ENCODE measurements at places on chromosomes 4 and X. TPM values are rescaled to one million over a fixed set of nuclear protein-coding genes. Genes with fewer than 3 reads are reported as not detected.

Gene TCEAL6
- total RNA-seq: 0.83 TPM

Gene ASB9
- total RNA-seq: 2.7 TPM

Gene SUPT20HL2
- not detected for total RNA-seq

Gene CT45A5
- total RNA-seq: not detected

Gene NDNF
- total RNA-seq: 11.6 TPM

- no peaks in the 10 kb centered on the region for H3K4me1 ChIP-seq
- DNase-seq: no peak
- no peak overlapping the region for H3K4me3 ChIP-seq
- no peaks in the 10 kb centered on the region for H3K36me3 ChIP-seq
- no peaks in the 10 kb centered on the region for H3K27me3 ChIP-seq
- H3K27ac ChIP-seq: no peak overlapping the region
Measured at GRCh38 chr4:138407329-138407728, 165.2 kb upstream of the SLC7A11 start.

DNA sequence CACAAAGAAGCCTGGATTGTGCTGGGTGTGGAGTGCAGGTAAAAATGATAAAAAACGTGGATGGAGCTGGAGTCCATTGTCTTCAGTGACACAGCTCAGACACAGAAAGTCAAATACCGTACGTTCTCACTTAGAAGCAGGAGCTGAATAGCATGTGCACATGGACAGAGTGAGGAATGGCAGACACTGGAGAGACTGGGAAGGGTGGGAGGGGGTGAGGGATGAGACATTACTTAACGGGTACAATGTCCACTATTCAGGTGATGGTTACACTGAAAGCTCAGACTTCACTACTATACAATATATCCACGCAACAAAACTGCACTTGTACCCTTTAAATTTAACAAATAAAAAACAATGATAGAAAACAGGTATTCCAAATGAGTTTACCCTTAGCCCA is 18.1 kb upstream of the IRAK1 start:
- no peak for DNase-seq
- no peak overlapping the region for H3K27ac ChIP-seq

DNA sequence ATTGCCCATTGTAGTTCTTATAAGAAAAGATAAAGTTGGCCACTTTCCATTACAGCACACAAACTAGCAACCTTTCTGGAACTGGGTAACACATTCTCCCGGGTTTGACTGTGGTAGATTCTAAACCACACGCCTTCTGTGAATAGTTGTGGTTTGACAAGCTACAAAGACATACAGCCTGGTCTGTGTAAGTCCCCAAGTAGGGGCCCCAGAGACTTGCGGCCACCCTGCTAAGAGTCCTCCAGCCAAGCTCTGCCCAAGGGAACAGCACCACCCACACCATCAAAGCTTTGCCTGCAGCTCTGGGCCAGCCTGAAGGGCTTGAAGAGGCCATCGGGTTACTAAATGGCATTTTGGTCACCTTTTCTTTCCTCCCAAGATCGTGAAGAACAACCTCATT is 203.4 kb downstream of the MAML3 start:
- H3K4me3 ChIP-seq: no peak overlapping the region
- no peaks in the 10 kb centered on the region for H3K36me3 ChIP-seq
- no peak overlapping the region for H3K27ac ChIP-seq
- DNase-seq: no peak

DNA sequence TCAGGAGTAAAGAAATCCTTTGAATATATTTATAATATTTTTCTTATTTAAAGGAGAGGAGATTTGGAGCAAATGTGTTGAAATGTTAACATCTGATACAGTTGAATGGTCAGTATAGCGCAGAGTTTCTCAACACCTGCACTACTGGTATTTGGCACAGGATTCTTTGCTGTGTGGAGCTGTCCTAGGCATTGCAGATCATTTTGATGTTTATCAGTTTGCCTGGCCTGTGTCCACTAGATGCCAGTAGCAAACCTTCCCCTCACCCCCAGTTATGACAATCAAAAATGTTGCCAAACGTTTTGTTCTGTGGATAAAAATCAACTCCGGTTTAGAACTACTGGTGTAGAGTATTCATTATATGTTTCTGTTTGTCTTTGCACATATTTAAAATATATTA is 765.3 kb upstream of the SLIT2 start:
- H3K4me1 ChIP-seq: no peaks in the 10 kb centered on the region
- DNase-seq: no peak
- no peaks in the 10 kb centered on the region for H3K27me3 ChIP-seq
- no peaks in the 10 kb centered on the region for H3K36me3 ChIP-seq
- no peak overlapping the region for H3K4me3 ChIP-seq

- H3K36me3 ChIP-seq: no peaks in the 10 kb centered on the region
- no peak overlapping the region for H3K27ac ChIP-seq
- DNase-seq: no peak
Measured at GRCh38 chr4:64829749-64830148, 420.5 kb upstream of the TECRL start.

DNA sequence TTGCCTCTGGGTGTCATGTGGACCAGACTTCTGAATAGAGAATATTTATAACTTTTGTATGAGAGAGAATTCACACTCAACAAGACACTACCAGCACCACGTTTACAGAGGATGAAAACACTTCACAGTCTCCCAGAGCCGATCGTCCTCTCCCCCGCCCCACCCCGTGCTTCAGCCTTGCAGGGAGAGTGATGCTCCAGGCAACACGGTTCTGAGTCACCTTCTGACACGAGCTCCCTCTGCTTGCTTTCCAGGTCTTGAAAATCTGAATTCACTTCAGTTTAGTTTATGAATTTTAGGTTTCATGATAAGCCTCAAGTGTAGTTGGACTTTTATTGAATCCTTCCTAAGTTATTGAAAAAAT is 59.8 kb downstream of the CPLX1 start:
- no peaks in the 10 kb centered on the region for H3K27me3 ChIP-seq
- H3K4me1 ChIP-seq: peaks cover 7% of the 10 kb centered on the region
- H3K27ac ChIP-seq: no peak overlapping the region
- DNase-seq: no peak
- peaks cover 12% of the 10 kb centered on the region for H3K36me3 ChIP-seq

GRCh38 chr4:3160438-3160837 is 86.0 kb downstream of the HTT start:
- H3K27ac ChIP-seq: no peak overlapping the region
- no peaks in the 10 kb centered on the region for H3K4me1 ChIP-seq
- DNase-seq: no peak
- H3K36me3 ChIP-seq: peaks cover 53% of the 10 kb centered on the region
- no peaks in the 10 kb centered on the region for H3K27me3 ChIP-seq
- H3K4me3 ChIP-seq: no peak overlapping the region

DNA sequence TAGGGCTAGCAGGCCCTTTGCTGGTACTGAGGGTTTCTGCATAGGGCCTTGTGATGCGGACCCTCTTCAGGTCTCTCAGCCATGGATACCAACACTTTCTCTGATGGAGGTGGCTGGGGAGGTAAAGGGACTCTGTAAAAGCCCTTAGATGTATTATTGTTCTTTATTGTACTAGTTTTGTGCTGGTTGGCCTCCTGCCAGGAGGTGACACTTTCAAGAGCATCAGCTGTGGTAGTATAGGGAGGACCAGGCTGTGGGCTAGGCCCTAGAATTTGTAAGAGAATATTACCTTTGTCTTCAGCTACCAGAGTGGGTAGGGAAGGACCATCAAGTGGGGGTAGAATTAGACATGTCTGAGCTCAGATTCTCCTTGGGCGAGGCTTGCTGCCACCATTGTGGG is 936.3 kb downstream of the CENPC start:
- DNase-seq: peak; percentile 85
- H3K36me3 ChIP-seq: no peaks in the 10 kb centered on the region
- no peak overlapping the region for H3K4me3 ChIP-seq
- no peaks in the 10 kb centered on the region for H3K27me3 ChIP-seq
- H3K4me1 ChIP-seq: no peaks in the 10 kb centered on the region

- no peak for DNase-seq
- no peak overlapping the region for H3K27ac ChIP-seq
- no peaks in the 10 kb centered on the region for H3K27me3 ChIP-seq
- no peaks in the 10 kb centered on the region for H3K36me3 ChIP-seq
- no peak overlapping the region for H3K4me3 ChIP-seq
Measured at GRCh38 chr4:166174717-166175490, 301.9 kb downstream of the TLL1 start.

GRCh38 chr4:23169608-23170311 is 477.0 kb downstream of the GBA3 start:
- peaks cover 5% of the 10 kb centered on the region for H3K4me1 ChIP-seq
- no peak overlapping the region for H3K27ac ChIP-seq
- no peaks in the 10 kb centered on the region for H3K36me3 ChIP-seq

GRCh38 chr4:154838694-154839093 is 57.6 kb downstream of the RBM46 start:
- no peaks in the 10 kb centered on the region for H3K36me3 ChIP-seq
- no peaks in the 10 kb centered on the region for H3K27me3 ChIP-seq
- no peak for DNase-seq
- no peak overlapping the region for H3K27ac ChIP-seq
- H3K4me1 ChIP-seq: no peaks in the 10 kb centered on the region
- H3K4me3 ChIP-seq: no peak overlapping the region

DNA sequence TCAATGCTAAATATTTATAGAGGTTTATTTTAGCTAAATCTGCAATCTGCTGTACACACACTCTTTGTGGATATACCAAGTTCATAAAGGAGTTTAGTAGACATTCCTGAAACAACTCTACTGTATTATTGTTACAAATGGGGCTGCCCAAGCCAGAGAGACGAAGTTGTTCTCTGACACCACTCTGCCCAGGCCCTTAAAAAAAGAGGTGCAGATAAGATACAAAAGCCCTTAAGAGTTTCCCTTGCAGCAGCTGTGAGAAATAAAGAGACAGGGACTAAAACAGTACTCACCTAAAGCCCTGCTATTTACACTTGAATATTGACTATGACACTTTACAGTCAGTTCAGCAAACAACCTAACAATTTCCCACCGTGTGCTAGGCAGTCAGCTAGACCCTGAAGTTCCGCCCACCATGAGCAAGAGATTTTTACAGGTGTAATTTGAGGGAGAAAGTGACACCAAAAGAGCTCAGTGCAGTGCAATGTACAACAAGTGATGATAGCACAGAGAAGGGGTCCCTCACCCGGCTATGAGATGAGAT is 191.7 kb downstream of the PRDM5 start:
- no peak for DNase-seq
- H3K4me1 ChIP-seq: no peaks in the 10 kb centered on the region
- no peak overlapping the region for H3K27ac ChIP-seq
- no peaks in the 10 kb centered on the region for H3K27me3 ChIP-seq
- no peaks in the 10 kb centered on the region for H3K36me3 ChIP-seq

GRCh38 chr4:75289914-75290582 is 224.2 kb downstream of the RCHY1 start:
- DNase-seq: no peak
- no peaks in the 10 kb centered on the region for H3K4me1 ChIP-seq
- H3K27ac ChIP-seq: no peak overlapping the region
- no peaks in the 10 kb centered on the region for H3K27me3 ChIP-seq
- no peaks in the 10 kb centered on the region for H3K36me3 ChIP-seq

All from esophagus muscularis mucosa (tissue), 4 donors.